Muscle of arm (tissue), 14 donors: ENCODE measurements at places on chromosomes 5 and 9. TPM values are rescaled to one million over a fixed set of nuclear protein-coding genes. Genes with fewer than 3 reads are reported as not detected.

DNA sequence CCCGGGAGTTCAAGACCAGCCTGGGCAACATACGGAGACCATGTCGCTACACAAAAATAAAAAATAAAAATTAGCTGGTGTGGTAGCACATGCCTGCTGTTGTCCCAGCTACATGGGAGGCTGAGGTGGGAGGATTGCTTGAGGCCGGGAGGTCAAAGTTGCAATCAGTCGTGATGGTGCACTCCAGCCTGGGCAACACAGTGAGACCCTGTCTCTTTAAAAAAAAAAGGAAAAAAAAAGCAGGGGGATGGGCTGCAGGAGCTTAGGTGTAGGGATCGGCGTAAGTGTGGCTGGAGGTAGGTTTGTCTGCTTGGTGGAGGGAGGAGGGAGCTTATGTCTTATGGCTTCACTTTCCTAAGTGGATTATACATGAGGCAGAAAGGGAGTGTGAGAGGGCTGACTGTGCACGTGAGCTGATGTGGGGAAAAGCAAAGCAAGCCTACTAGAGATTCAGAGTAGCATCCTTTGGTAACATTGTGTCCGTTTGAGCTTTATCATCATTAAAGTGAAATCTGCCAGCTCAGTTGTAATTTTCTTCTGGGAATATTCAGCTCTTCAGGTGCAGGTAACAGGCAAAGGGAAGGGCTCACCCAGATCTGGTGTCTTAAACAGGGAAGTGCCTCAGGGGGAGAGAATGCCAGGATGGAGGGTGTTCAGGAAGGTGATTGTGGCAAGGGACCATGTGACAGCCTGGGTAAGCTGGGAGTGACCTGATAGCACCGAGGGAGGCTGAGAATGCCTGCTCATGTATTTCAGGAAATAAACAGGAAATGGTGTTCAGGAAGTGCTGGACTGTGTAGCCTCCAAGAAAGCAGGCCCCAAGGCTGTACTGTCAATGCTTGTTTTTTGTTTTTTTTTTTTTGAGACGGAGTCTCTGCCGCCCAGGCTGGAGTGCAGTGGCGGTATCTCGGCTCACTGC lies 17.6 kb upstream of the SETX start:
- DNase-seq, result peak; percentile 28

DNA sequence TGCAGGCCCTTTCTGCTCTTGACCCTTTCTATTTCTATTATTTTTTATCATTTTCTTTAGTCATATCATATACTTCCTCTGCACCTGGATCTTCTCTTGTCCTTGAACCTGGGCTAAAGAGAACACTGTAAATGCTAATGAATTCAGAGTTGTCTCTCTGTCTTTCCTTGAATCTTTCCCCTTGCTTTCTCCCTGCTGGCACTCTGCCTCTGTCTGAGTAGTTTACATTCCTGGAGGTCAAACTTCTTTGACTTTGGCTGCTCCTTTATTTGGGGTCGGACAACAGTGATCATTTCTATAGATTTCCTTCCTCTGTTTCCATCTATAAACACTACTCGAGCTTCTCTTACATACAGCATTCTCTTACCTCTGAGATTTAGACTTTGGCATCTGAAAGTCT lies 47.1 kb downstream of the IZUMO3 start:
- DNase-seq, result no peak

GRCh38 chr5:180085837-180086236 lies 14.3 kb upstream of the RNF130 start:
- DNase-seq, result no peak

The LCN1 gene
- not detected for polyA plus RNA-seq

The MARVELD2 gene
- polyA plus RNA-seq, result 0.18 TPM

The ZNF366 gene
- polyA plus RNA-seq, result 2.8 TPM
